ENCODE measurements at places on chromosomes 3 and 15.
A peak's percentile ranks its signal among the peaks of the same experiment; 100 is the strongest.

DNA sequence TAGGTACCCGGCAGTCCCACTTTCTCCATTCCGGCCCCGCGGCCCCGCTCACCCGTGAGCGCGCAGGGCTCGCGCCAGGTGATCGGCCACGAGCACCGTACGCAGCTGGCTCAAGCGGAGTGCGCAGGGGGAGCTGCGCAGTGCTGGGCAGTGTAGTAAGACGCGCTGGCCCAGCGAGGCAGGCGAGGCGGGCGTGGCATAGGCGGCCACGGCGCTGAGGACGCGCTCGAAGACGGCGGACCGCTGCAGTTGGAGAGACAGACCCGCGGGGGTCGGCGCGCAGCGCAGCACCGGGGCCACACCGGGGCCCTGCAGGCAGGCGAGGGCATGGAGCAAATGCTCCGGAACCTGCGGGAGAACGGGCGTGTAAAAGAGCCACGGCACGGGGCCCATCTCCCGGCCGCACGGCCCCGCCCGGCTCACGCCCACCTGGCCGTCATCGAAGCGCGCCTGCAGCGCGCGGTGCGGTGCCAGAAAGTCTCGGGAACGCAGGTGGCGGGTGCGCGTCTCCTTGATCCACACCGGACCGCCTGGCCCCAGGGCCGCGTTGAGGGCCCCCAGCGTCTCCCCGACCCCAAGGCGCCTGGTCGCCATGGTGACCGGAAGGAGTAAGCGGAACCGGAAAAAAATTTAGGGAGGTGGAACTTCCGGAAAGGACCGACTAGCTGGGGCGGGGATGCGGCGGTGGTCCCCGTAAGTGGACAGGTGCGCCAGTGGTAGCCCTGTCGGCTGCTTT lies at the start of gene DALRD3:
TSS of gene DALRD3 (minus strand) at position 610 of the 736 bp plus-strand sequence. CDS start at position 594, 16 bp downstream.
- DNase-seq, result peak; percentile 53

GRCh38 chr3:157119369-157119951 lies 40.5 kb downstream of the CCNL1 start:
- no peak for DNase-seq

DNA sequence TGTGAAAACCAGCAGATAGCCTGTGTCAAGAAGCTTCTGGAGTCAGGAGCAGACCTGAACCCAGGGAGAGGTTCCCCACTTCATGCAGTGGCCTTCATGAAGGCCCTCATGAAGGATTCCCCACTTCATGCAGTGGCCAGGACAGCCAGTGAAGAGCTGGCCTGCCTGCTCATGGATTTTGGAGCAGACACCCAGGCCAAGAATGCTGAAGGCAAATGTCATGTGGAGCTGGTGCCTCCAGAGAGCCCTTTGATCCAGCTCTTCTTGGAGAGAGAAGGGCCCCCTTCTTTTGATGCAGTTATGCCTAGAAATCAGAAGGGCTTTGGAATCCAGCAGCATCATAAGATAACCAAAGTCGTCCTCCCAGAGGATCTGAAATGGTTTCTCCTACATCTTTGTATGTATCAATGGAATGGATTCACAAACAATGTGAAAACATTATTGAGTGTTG lies 103.9 kb upstream of the CHD2 start:
- no peak for DNase-seq

- DNase-seq, result no peak
Observed at GRCh38 chr3:23713641-23714040, 92.1 kb upstream of the UBE2E1 start.

DNA sequence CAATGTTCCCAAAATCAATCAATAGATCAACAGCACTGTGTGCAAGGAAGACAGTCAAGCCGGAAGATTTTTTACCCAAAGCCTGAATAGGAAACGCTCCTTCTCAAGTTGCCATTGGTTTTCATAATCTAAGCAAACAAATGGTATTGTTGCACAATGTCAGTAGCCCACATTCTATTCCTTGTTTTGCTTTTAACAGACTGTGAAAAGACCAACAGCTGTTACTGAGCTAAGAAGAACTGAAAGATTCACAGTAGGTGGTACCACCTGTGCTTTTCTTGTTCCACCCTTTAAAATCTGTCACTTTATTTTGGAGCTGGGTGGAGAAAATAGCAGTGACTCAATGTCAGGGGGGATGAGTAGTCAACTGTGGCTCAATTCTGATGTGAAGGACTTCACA lies 357.5 kb upstream of the CADM2 start:
- DNase-seq, result no peak

DNA sequence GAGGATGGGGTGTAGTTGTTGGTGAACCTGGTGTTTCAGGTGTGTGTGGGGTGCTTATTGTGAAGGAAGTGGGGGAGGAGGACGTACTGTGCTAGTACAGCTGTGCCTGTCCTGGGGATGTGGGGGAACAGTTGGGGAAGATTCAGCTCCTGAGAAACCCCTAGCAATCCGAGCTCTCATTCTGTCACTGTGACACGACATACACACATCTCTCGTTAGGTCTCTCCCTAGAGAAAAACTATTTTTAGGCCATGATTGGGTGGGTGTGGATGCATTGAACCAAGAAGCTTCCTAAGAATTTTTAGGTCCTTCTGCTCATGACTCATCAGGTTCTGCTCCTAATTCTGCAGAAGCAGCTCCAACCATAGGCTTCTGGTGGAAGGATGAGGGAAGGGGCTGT lies 54.3 kb downstream of the SLC30A4 start:
- no peak for DNase-seq

- DNase-seq, result no peak
Observed at GRCh38 chr3:21654241-21654640, 96.8 kb downstream of the ZNF385D start.

GRCh38 chr3:131224886-131225550 lies 156.6 kb upstream of the NUDT16 start:
- DNase-seq, result no peak

DNA sequence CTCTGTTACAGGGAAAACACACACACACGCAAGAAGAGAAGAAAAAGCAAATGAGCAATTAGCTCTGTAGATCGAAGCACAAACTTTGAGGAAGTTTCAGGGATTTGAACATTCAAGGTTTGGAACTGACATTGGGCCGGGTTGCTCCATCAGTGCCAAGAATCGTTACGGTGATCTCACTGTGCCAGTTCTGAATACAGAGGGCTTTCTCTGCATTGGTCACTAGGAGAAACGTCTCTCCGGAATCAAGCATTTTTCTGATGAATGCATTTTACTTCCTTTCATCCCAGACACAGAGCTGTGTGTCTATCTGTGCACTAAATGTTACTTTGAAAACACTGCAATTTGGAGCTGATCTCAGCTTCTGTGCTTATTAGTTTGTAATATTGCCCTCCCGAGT lies 11.2 kb downstream of the HRH1 start:
- DNase-seq, result no peak

DNA sequence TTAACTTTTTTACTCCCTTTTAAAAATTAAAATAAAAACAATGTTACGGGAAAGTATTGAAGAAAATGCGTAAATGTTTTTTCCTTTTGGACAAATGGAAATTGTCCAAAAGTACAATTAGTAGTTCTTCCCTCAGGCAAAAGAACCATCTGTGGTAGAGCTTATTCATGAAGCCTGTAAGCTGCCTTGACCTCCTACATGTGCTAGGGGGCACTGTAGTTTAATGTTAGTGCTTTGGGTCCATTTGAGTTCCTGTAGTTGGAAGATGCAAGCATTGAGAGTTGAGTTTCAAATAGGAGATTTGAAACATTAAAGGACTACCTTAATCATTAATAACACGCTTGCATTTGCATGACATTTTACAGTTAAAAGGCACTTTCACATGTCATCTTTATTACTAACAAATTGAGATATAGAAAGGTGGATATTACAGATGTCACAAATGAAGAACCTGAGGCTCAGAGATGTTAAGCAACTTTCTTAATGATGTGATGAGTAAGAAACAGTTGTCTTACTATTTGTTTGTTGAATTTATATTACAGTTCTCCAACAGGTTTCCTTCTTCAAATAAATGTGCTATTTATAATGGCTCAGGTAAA lies 1.8 kb upstream of the ZNF385D start:
- DNase-seq, result no peak

- DNase-seq, result no peak
Observed at GRCh38 chr15:40300367-40300766, 7.4 kb downstream of the PLCB2 start.

DNA sequence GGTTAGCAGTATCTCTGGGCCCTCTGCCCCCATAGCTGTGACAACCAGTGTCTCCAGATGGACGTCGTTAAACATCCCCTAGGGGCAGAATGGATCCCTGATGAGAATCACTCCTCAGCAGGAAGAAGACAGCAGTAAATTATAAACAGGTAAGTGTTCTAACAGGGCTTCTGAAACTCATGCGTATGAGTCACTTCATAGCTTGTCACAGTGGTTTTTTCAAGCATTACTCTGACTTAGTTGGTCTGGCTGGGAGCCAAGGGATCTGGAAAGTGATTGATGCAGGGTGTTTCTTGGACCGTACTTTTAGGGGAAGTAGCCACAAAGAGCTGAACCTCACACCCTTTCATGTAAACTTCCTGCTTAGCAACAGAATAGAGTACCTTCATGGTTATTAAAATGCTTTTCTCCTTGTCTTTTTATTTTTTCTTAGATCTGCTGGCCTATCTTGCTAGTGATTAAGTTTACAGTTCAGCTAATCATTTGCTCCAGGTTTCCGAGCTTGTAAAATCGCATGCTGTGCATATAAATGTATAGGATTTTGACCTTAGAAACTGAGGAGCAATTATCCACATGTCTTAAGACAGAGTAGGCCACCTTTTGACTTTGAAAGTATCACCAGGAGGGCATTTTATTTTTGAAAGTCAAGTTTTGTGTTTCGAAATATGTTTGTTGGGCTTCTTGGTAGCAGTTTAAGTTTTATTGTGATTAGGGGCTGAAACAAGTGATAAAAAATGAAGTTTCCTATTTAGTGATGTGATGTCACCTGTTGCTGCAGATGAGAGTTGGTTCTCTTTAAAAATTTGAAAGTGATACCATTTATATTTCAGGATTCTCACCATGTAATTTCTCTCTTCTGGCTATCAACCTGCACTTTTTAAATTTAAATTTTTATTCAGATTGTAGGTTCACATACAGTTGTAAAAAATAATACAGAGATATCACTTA lies 333.9 kb downstream of the PTPRG start:
- peak; percentile 21 for DNase-seq

- no peak for DNase-seq
Observed at GRCh38 chr3:139439278-139439677, 37.0 kb downstream of the RBP2 start.

DNA sequence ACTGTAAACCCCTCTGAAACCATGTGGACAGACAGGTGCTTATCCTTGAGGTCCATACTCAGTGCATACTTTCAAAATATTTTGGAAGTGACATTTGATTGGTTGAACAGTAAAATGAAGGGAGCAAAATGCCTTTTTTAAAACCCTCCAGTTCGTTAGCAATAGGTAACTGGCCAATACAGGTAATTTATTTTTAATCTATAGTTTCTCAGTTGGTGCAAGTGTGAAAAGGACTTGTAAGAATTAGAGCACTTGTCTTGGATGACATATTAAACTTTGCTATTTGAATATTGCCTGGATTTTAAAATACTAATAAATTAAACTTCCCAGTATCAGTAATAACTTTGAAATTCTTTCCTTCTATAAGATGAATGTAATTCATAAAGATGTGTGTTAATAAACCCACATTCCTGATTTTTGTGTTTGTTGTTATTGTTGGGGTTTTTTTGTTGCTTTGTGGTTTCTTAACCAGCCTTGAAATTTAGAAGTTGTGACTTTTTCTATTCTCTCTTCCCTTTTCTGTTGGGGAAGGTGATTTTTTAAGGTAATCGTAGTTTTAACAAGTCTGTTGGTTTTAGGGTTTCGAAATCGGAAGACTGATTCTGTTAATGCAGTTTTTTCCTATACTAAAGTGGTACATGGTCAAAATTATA lies 90.0 kb downstream of the STT3B start:
- DNase-seq, result no peak

DNA sequence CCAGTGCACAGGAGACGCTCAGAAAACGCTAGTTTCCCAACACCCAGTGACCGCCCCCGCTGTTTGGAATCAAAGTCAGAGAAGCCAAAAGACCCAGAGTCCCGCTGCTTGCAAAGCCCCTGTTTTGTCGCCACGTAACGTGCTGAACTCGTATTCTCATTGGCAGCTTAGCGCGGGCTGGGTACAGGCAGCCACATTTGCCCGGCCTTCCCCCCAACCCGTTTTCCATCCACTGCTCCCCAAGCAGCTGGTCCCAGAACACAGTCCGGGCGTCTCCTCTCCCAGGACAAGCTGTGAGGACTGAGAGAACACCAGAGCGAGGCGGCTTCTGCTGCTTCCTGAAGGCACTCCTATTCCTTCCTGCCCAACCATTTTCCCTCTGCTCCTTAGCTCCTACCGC lies 54.8 kb downstream of the RASGRF1 start:
- no peak for DNase-seq

- no peak for DNase-seq
Observed at GRCh38 chr3:149701206-149701976, 43.6 kb upstream of the WWTR1 start.

DNA sequence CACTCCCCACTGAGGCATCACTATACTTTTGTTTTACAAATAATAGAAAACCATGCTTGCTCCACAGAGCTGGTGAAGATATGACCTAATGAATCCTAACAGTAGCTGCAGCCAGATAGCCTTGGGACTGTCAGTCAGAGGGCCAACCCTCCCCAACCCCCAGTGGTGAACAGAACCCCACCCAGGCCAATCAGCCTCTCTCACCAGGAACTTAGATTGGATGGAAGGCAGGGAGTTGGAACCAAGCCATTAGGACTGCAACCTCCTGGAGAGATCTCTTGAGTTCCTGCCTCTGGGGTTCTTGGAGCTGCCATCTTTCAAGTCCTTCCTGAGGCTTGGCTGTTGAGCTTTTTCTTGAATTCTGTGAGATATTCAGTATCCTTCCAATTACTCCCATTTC lies 3.0 kb upstream of the MRPS22 start:
- DNase-seq, result no peak

DNA sequence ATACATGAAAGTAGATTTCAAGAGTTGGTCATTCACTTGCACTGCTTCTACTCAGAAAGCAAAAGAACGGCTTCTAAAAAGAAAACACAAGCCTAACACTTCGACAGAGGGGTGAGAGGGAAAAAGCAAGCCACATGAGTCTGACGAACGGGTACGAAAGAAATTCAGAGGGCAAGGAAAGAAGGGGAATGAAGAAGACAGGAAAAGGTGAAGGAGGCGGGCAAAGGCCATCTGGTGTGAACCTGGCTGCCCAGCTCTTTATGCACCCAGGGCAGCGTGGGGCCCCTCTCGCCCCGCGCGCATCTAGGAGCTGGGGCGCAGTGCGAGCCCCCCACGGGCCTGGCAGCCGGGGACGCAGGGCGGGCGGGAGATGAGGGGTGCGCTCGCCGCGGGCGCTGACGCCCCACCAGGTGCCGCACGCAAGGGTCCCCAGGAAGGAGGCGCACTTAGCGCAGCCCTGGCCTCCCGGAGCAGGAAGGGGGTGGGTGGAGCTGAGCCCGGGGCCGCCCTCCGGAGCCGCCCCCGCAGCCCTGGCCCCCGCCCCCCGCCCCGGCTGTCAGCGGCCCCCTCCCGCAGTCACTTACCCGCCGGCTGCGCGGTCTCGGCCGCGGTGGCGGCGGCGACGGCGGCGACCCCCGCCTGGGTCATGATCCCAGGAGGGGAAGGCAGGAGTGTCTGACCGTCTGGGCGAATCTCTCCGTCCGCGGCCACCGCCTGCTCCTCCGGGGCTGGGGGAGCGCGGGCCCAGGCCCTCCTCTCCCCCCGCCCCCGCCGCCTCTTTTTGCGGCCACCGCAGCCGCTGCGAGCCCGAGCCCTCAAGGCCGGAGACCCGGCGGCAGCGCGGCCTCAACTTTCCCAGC lies at the start of gene USF3:
TSS of gene USF3 (minus strand) at position 857 of the 860 bp plus-strand sequence. CDS start 21,764 bp downstream, outside the sequence.
- peak; percentile 87 for DNase-seq

- no peak for DNase-seq
Observed at GRCh38 chr3:66403323-66403990, 97.4 kb downstream of the LRIG1 start.

- DNase-seq, result no peak
Observed at GRCh38 chr3:24048843-24049242, 103.8 kb downstream of the NR1D2 start.

GRCh38 chr3:184236033-184236410 lies 6.6 kb downstream of the VWA5B2 start:
- no peak for DNase-seq

Data from T-cell (primary cell).